Uterine smooth muscle cell (primary cell): ENCODE measurements at places on chromosomes 16 and 17. TPM values are rescaled to one million over a fixed set of nuclear protein-coding genes. Genes with fewer than 3 reads are reported as not detected.

CHD9NB gene
- total RNA-seq = 0.66 and 2.1 TPM in 2 replicates

CDK5R1 gene
- 1.00 and 1.1 TPM in 2 replicates for total RNA-seq

SETD6 gene
- 15.6 and 20.1 TPM in 2 replicates for total RNA-seq

PROCA1 gene
- 1.7 and 1.8 TPM in 2 replicates for total RNA-seq

KIF22 gene
- 33.2 and 134 TPM in 2 replicates for total RNA-seq

ITGAD gene
- total RNA-seq = not detected in 2 replicates

BRIP1 gene
- 6.5 and 15.9 TPM in 2 replicates for total RNA-seq

RFFL gene
- 12.2 and 24.2 TPM in 2 replicates for total RNA-seq

PRDM7 gene
- total RNA-seq = not detected in 2 replicates

CDH3 gene
- 0.25 and 0.33 TPM in 2 replicates for total RNA-seq
